ENCODE measurements at places on chromosomes 7 and 10.

DNA sequence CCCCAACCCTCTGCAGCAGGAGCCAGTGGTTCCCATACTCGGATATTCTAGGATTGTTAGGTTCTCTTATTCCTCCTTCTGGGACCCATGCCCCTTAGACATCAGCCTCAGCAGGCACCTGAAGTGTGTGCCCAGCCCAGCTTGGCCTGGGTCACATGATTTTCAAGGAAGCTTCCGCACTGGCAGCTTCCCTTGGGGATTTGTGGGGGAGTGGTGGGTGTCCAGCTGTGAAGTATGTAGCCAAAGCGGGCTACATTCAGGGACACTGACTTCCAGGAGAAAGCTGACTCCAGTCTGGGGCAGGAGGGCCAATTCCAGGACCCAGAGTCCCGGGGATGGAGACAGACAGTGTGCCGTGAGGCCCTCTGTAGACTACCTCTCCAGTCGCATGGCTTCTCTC is 1.3 kb downstream of the LDB1 start:
- no peak for DNase-seq

GRCh38 chr7:136179851-136180721 is 202.9 kb upstream of the MTPN start:
- no peak for DNase-seq

GRCh38 chr7:213324-213993 is 21.1 kb downstream of the FAM20C start:
- DNase-seq = no peak

GRCh38 chr7:4069268-4070095 is 612.6 kb upstream of the FOXK1 start:
- no peak for DNase-seq

- DNase-seq = no peak
These were observed 314.9 kb upstream of the STEAP1 start for GRCh38 chr7:89839329-89839728.

DNA sequence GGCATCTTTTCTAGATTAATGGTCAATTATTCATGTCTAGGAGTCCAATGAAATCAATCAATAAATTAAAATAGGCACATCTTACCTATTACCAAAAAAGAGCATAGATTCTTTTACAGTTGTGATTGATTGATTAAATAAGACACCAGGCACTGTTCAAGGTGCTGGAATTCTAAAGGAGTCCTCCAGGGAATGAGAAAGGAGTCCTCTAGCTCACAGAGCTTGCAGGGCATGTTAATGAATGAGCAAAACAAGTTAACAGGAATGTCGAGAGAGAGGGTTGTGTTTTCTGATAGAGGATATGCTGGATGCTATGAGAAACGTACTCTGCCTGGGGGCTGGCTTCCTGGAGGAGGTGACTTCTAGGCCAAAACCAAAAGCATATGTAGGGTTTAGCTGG is 191.4 kb downstream of the BMPER start:
- DNase-seq = no peak

DNA sequence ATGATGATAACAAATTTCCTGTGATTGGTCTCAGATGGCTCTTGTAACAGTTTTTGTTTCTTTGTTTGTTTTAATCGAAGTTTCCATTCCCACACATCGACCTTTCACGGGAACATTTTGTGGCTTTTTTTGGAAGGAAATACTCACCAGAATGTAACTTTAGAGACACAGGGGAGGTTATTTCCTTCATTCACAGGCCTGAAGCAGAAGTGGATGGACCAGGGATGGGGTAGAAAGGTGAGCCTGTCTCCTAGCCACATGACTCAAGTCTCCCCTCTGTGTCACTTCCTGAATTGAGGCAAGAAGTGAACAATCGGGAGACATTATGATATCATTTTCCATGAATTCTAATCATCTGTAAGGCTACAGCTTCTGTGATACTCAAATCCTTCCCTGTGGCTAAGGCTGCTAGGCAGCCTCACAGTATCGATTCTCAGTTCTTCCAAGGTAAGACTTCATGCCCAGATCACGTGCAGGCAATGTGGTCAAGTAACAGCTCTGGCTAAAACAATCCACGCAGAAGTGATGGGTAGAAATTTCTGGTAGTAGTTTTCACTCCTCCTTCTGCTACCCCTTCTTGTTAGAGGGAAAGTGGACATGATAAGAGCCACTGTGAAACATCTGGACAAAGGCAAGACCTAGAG is 203.9 kb upstream of the NEBL start:
- no peak for DNase-seq

DNA sequence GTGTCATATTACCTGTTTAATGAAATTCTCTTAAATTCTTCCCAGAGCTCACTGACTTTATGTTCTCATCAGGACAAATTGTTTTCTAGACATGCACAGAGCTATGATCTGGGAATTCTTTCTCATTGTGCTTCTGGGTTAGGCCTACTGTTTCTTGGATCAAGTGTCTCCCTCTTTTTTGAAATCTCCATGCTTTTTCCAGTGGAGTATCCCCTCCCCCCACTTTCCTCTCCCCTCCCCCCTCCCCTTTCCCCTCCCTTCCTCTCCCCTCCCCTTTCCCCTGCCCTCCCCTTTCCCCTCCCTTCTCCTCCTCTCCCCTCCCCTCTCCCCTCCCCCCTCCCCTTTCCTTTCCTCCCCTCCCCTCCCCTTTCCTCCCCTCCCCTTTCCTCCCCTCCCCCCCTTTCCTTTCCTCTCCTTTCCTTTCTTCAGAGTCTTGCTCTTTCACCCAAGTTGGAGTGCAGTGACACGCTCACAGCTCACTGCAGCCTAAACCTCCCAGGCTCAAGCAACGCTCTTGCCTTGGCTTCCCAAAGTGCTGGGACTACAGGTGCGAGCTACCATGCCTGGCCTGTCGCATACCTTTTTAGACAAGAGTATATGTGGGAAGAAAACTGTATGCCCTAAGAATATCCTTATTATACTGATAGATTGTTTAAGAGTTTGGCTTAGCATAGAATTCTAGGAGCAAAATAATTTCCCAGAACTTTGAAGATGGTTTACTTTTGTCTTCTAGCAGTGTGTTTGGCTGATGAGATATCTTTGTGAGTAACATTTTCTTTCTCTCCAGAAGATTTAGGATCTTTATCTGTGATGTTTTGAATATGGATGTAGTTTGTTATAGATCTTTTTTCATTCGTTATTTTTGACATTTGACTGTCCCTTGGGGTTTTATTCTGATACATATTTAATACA is 2.5 kb downstream of the DYNC2I1 start:
- no peak for DNase-seq

- no peak for DNase-seq
These were observed 81.1 kb downstream of the CTTNBP2 start for GRCh38 chr7:117791877-117792780.

DNA sequence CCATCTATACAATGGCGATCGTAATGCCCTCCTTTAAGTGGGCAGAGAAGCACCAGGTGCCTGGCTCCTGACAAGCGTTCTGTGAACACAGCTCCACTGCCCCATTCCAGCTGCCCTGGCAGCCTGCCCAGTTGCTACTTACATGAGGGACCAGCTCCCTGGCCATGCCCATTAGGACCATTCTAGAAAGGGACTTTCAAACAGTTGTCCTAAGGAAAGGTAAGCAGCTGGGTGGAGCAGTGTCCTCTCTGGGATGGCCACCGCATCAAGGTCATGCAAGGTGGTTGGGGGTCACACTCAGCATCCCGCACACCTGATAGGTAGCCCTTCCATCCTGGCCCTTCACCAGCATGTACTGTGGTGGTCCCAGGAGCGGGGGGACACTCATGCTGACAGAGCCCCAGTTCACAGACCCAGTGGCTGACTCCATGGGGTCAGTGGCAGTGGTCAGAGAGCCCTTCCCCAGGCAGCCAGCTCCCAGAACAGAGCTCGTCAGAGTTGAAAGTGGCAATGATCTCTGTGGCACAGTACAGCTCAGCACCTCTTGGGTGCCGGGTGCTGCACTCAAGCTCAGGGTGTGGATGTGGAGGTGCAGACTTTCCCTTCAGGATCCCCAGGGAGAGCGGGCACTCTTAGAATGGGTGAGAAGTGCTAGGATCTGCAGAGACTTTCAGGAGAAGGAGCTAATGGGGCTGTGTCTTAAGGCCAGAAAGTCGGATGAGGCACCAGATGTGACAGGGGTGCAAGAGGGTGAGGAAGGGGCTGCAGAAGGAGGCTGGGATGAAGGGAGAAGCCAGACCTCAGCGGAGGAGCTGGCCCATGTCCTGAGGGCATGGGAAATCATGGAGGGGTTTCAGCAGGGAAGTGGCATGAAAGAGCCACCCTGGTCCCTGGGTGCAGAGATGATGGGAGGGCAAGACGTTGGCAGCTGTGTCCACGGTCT is 10.9 kb downstream of the MMRN2 start:
- DNase-seq = peak; percentile 9

GRCh38 chr10:58796242-58796641 is 283.6 kb downstream of the BICC1 start:
- no peak for DNase-seq

Data from NCI-H2029 treated with DMSO at 0.1 percent for 48 hours (cell line).